K562 (cell line): ENCODE measurements at places on chromosomes 12 and 14. TPM values are rescaled to one million over a fixed set of nuclear protein-coding genes. Genes with fewer than 3 reads are reported as not detected.

DBX2 gene
- not detected in 2 replicates for total RNA-seq

DNA sequence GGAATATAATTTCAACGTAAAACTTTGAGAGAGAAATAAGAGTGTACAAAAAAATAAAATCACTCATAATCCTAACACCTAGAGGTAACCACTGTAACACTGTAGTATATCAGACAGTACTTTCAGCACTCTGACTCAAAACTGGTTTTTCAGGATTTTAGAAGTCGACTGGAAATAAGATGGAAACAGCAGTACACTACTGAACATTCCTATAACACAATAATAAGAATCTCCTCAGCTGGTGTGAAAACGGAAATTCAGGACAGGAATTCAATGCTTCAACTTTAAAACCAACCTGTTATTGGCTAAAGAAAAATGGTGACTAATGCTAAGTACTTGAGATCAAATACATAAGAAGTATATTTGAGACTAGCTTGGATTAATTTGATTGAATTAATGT lies 12.3 kb upstream of the PITPNM2 start:
- peaks cover 84% of the 10 kb centered on the region for H3K36me3 ChIP-seq
- H3K27me3 ChIP-seq, result no peaks in the 10 kb centered on the region
- no peaks in the 10 kb centered on the region for H3K4me1 ChIP-seq
- no peak overlapping the region for H3K27ac ChIP-seq
- H3K4me3 ChIP-seq, result no peak overlapping the region
- DNase-seq, result no peak

DNA sequence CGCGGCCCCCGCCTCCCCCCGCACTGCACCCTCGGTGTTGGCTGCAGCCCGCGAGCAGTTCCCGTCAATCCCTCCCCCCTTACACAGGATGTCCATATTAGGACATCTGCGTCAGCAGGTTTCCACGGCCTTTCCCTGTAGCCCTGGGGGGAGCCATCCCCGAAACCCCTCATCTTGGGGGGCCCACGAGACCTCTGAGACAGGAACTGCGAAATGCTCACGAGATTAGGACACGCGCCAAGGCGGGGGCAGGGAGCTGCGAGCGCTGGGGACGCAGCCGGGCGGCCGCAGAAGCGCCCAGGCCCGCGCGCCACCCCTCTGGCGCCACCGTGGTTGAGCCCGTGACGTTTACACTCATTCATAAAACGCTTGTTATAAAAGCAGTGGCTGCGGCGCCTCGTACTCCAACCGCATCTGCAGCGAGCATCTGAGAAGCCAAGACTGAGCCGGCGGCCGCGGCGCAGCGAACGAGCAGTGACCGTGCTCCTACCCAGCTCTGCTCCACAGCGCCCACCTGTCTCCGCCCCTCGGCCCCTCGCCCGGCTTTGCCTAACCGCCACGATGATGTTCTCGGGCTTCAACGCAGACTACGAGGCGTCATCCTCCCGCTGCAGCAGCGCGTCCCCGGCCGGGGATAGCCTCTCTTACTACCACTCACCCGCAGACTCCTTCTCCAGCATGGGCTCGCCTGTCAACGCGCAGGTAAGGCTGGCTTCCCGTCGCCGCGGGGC lies at the start of gene FOS:
Gene FOS (plus strand): TSS at position 407 of the 731 bp plus-strand sequence. CDS start 155 bp downstream, at position 562.
- peak; percentile 83 for DNase-seq
- H3K27ac ChIP-seq, result peak within 1 kb of the TSS; percentile 98
- no peaks in the 10 kb centered on the region for H3K27me3 ChIP-seq
- H3K4me3 ChIP-seq, result peak within 1 kb of the TSS; percentile 71
- peaks cover 18% of the 10 kb centered on the region; the same call in 2 of the 3 replicates for H3K36me3 ChIP-seq

- no peaks in the 10 kb centered on the region for H3K4me1 ChIP-seq
- no peak overlapping the region for H3K27ac ChIP-seq
- H3K27me3 ChIP-seq, result no peaks in the 10 kb centered on the region
- no peaks in the 10 kb centered on the region for H3K36me3 ChIP-seq
Observed at GRCh38 chr12:77630344-77630743, 200.3 kb upstream of the NAV3 start.

DNA sequence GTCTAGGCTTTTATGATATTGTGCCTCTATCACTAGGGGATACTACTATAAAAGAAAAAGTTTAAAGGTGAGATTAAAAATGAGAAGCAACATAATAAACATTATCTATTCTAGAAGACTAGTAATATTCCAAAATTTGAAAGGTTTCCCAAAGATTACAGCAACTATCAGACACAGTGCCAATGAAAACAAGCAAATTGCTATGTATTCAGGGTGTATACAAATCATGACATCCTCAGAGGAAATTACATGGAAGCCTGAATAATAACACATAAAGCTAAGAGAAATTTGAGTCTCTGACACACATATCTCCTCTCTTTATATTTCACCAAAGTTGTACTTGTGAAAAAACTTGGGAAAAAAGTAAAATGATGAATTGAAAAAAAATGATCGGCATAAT lies 327.0 kb downstream of the SEC23A start:
- H3K36me3 ChIP-seq, result no peaks in the 10 kb centered on the region
- no peak overlapping the region for H3K27ac ChIP-seq
- no peaks in the 10 kb centered on the region for H3K27me3 ChIP-seq
- no peaks in the 10 kb centered on the region for H3K4me1 ChIP-seq
- no peak overlapping the region for H3K4me3 ChIP-seq
